GM06990 (cell line): ENCODE measurements at places on chromosomes 4 and X.

GRCh38 chr4:26663888-26664287 is 80.0 kb downstream of the TBC1D19 start:
- DNase-seq = no peak

DNA sequence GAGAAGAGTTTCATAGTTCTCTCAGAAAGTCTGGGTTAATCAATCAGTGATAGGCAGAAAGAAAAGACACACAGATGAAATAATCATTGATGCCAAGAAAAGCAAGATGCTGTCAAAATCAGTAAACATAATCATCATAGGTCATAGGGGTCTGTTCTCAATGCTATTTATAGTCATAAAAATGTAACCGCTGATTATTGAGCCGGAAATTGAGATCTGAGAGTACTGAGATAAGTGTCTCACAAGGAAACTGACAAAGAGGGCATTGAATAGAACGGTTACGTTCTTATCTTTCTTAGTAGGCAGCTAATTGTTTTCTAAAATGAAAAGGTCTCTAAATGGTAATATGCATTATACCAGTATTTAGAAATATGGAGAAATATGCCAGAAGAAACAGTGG is 1686.1 kb upstream of the AGA start:
- peak; percentile 6 for DNase-seq

DNA sequence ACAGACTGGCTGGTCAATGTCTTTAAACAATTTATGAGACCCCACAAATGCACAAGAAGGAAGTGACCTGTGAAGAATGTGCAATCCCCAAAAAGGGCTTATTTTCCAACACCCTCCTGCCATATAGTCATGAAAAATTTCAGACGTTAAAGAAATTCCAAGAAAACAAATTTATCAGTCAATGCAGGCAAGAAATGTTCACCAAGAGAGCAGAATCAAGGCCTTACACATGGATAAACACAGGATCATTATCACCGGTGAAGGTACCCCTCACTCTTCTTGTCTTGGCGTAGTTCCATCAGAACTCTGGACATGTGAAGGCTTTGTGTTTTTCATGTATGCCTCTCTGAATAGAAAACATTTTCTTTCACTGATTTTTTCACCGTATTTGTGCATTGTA is 186.7 kb upstream of the GALNTL6 start:
- DNase-seq = no peak

GRCh38 chrX:129099207-129099606 is 424.1 kb downstream of the SMARCA1 start:
- no peak for DNase-seq

GRCh38 chr4:138775489-138775888 is 240.1 kb upstream of the NOCT start:
- no peak for DNase-seq

DNA sequence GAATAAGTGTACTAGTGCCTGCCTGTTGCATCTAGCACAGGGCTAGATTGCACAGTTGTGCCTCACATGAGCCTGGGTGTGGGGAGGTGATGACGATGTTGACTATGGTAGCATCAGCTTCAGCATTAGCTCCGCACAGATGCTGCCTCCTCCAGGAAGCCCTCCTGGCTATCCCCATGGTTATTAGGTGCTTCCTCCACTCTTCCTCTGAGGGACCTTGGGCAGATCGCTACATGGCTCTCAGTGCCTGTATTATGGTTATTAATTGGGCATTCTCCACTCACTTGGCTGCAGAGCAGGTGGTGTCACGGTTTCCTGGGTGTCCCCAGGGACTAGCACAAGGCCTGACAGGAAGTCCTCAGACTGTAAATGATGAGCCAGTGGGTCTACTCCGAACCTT is 325.6 kb downstream of the ARHGAP10 start:
- DNase-seq = peak; percentile 45

GRCh38 chr4:21900211-21900610 is 48.4 kb downstream of the KCNIP4 start:
- no peak for DNase-seq

- no peak for DNase-seq
Measured at GRCh38 chr4:7354927-7355326, 79.8 kb downstream of the PSAPL1 start.

GRCh38 chr4:102344520-102344953 is 745 bp downstream of the SLC39A8 start:
- DNase-seq = peak; percentile 87

DNA sequence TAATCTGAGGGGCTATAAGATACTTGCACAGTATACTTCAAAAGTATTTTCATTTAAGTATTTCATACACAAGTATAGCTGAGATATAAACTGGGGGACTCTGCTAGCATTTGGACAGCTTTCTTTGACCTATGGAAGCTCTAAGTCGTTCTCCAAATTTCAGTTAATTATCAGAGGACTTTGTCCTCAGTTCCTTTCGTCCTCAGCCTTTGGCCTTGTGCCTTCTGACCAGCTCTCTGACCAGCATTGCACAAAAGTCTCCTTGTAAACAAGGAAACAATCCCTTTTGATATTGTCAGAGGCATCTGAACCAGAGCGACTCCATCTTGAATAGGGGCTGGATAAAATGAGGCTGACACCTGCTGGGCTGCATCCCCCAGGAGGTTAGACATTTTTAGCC is 464.0 kb upstream of the FAM241A start:
- no peak for DNase-seq

DNA sequence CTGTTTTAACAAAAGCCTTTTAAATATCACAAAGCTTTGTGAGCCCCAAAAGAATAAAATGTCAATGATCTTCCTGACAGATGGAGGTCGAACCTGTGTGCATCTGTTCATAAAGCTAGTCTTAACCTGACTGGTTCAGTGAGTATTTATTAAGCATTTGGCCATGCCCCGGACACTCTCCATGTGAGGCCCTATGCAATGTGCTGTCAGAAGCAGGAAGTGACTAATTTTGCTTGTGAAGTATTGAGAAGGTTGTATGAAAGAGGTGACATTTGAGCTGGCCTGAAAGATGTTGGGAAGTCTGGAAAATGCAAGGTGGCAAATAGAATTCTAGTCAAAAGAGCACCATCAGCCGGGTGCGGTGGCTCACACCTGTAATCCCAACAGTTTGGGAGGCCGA is 171.4 kb downstream of the MSL3 start:
- DNase-seq = no peak

- DNase-seq = no peak
Measured at GRCh38 chrX:138939038-138939437, 227.5 kb upstream of the FGF13 start.

GRCh38 chr4:55010550-55010949 is 114.8 kb downstream of the KDR start:
- no peak for DNase-seq

- peak; percentile 3 for DNase-seq
Measured at GRCh38 chrX:94400488-94400887, 726.5 kb downstream of the FAM133A start.

- DNase-seq = no peak
Measured at GRCh38 chr4:19437008-19437407, 814.7 kb upstream of the SLIT2 start.

DNA sequence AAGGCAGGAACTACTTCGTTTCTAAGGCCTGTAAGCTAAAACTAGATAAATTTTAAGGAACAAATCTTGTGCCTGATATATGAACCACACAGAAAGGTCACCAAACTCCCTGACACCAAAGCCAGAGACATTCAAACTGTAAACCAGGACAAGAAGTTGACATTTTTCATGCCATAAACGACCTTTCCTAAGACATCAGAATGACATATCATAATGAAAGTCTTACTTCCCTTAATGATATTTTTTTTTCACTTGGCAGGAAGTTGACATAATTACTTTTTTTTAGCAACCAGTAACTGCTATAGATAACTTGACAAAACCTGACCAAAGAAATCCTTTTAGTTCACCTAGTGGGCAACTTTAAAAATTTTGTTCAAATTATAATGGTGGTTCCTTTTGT is 231.5 kb upstream of the AGTR2 start:
- DNase-seq = peak; percentile 64

DNA sequence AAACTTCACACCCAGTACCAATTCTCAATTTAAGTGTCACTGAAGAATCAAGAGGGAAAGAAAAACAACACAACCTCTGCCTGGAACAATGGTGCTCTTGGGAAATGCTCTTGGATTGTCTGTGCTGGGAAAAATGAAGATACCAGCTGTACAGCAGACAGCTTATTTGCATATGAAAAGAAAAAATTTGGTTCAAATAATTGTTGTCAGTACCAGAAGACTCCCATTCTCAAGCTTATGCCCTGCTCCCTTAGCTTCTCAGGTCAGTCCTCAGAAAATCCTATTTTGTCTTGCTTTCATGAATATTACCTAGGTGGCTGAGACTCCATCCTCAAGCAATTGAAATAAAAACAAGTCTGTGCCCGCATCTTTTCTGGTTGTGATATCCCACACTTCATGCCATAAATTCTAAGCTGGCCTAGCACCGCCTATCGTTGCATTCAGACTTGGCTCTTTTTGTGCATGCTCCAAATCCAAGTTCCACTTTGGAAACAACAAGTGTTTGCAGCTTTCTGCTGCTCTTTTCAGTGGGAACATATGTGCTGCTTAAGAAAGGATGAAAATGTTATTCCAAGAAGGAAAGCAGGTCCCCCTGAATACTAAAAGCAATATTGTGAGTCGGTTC is 431.6 kb downstream of the INPP4B start:
- no peak for DNase-seq

DNA sequence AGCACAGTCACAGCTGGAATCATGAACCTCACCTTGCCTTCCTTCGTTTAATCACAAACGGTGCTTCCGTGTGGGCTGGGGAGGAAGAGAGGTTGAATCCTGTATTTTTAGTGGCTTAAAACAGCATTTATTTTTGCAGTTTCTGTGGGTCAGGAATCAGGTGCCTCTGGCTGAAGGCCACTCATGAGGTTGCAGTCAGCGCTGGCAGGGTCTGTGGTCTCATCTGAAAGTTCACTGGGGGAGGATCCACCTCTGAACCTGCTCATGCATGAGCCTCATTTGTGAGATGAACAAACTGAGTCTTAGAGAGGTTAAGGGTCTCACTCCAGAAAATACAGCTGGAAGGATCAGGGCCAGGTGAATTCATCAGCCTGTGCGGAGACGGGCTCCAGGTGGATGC is 17.1 kb upstream of the ABLIM2 start:
- DNase-seq = no peak

DNA sequence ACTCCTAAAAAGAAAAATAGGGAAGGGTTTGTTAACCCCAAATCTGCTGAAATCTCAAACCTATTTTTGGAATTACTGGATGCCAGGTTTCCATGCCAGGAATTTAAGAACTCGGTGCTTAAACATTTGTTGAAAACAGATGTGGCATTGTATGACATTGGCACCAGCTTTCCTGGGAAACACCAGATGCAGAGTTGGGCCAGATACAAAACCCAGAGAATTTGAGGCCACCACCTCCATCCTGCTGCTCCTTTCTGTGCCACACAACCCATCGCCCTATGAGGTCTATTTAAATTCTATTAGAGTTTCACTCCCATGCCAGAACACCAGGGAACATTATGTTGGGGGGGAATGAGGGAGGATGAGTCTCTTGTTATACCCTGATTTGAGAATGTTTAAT is 71.7 kb downstream of the ARAP2 start:
- no peak for DNase-seq

GRCh38 chrX:116449156-116449555 is 12.8 kb downstream of the SLC6A14 start:
- no peak for DNase-seq

GRCh38 chrX:133346026-133346425 is 69.3 kb downstream of the GPC4 start:
- DNase-seq = no peak

GRCh38 chr4:130563185-130563888 is 1467.4 kb downstream of the C4orf33 start:
- no peak for DNase-seq

GRCh38 chr4:182978152-182978827 is 61.1 kb upstream of the DCTD start:
- DNase-seq = peak; percentile 57

- DNase-seq = peak; percentile 18
Measured at GRCh38 chr4:102263024-102263787, 82.1 kb downstream of the SLC39A8 start.

- no peak for DNase-seq
Measured at GRCh38 chr4:169295822-169296221, 25.1 kb upstream of the SH3RF1 start.

DNA sequence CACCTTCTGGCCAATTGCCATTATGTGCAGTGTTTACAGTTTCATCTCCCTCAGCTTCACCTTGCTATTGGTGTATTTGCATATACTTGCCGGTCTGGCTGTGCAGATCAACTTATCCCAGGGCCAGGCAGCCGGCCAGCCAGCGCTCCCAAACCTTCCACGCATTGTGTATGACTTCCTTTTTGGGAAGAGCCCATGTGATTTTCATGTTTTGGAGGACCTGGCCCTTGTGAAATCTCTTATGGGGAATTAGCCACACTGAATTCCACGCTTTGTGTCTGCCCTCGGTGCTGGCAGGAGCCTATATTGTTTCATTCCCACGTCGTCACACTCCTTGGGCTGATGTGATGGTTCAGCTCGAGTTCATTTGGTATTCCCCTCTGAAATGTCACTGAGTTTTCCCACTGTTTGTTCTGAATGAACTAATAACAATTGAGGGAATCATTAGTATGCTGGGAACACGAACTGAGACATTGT is 6.0 kb upstream of the PDLIM3 start:
- DNase-seq = no peak

GRCh38 chr4:56892691-56893090 is 15.0 kb upstream of the REST start:
- no peak for DNase-seq

DNA sequence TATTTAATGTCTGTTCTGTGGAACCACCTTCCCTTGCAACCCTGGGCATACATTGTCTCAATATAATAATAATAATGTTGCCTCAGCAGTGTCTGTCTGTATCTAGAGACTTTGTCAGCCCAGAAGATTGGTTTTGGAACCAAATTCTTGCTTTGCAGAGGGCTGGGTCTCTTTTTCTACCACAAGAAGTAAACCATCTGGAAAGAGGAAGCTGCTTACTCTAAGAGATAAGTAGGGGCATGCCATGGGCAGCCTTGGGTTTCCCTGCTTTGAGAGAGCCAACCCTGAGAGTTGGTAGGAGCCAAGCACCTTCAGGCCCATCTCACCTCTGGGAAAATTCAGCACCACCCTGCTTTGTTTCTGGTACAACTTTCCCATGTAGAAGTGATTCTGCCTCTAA is 27.0 kb downstream of the TMEM31 start:
- no peak for DNase-seq

GRCh38 chrX:124415115-124415800 is 68.9 kb downstream of the SH2D1A start:
- no peak for DNase-seq

GRCh38 chr4:5821665-5822358 is 71.1 kb downstream of the CRMP1 start:
- no peak for DNase-seq

- DNase-seq = no peak
Measured at GRCh38 chr4:186881521-186882220, 158.0 kb upstream of the FAT1 start.

GRCh38 chr4:44722001-44722400 is 4.4 kb downstream of the GNPDA2 start:
- no peak for DNase-seq

DNA sequence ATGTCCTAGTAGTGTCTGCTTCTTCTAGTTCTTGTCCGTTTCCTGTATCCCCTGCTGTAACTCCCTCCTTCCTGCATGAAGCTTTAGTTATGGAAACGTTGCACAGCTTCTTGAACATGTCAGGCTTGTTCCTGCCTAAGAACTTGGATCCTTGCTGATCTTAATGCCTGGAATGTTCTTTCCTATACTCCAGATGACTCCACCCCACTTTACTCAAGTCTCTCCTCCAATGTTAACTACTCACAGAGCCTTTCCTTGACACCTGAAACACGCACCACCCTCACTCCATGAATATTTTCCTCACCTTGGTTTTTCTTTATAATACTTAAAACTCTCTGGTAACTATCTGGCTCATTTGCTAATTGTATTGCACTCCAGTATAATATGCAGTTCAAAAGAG is 19.4 kb downstream of the MAGEC3 start:
- DNase-seq = no peak
